ENCODE measurements at places on chromosomes 6 and 20.

GRCh38 chr20:14634665-14635064 is 297.3 kb upstream of the FLRT3 start:
- DNase-seq = no peak

- no peak for DNase-seq
Measured at GRCh38 chr6:3708540-3708939, 43.0 kb downstream of the PXDC1 start.

GRCh38 chr20:37777988-37778659 is 84.3 kb downstream of the CTNNBL1 start:
- DNase-seq = no peak

GRCh38 chr6:167679122-167679736 is 147.5 kb upstream of the AFDN start:
- no peak for DNase-seq

DNA sequence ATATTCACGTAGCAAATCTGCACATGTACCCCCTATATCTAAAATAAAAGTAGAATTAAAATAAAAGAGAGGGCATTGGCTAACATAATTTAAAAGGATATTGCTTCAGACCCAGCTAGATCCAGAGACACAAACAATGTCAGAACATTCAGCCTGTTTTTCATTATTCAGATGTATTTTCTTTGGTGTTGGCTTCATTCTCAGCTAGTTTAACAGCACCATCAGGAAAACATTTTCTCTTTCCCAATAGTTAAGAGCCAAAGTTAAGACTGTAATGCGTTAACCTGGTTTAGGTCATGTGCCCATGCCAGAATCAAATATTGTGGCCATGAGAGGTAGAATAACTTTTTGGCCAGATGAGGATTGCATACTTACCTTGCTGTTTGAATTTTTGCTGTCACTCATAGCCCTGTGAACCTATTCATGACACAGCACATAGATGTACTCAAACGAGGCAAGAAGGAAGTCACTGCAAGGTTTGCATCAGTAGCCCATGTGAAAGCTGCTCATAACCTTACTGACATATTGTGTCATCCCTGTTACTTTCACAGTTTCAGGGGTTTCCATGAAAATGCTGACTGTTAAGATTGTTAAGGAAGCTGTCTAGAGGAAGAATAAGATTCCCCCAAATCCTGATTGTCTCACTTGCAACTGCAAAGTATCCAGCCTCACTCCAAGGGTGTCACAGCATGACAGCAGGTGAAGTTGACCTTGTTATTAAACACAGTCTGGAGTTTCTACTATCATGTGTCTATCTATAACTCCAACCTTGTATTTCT is 233.1 kb downstream of the PACRG start:
- no peak for DNase-seq

- DNase-seq = no peak
Measured at GRCh38 chr6:43628393-43629103, 516 bp downstream of the GTPBP2 start.

GRCh38 chr20:11235058-11235457 is 561.3 kb upstream of the JAG1 start:
- no peak for DNase-seq

- DNase-seq = no peak
Measured at GRCh38 chr6:113375950-113376846, 480.9 kb upstream of the MARCKS start.

- no peak for DNase-seq
Measured at GRCh38 chr20:23361119-23361475, 885 bp upstream of the GZF1 start.

DNA sequence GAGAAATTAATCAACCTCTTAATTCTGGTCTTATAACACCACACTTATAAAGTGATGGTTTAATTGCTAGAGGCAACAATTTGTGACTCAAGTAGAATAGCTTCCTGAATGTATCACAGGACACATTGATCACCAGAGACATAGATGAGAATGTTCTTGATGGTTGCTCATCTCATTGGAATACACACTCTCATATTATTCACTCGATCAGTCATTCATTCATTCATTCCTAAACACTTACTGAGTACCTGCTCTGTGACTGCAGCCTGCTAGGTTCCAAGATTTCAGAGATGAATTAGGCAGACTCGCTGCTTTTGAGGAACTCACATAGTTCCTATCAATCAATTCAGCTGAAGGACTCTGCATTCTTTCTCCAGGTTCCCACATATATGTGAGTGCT is 365.1 kb upstream of the SOX4 start:
- no peak for DNase-seq

DNA sequence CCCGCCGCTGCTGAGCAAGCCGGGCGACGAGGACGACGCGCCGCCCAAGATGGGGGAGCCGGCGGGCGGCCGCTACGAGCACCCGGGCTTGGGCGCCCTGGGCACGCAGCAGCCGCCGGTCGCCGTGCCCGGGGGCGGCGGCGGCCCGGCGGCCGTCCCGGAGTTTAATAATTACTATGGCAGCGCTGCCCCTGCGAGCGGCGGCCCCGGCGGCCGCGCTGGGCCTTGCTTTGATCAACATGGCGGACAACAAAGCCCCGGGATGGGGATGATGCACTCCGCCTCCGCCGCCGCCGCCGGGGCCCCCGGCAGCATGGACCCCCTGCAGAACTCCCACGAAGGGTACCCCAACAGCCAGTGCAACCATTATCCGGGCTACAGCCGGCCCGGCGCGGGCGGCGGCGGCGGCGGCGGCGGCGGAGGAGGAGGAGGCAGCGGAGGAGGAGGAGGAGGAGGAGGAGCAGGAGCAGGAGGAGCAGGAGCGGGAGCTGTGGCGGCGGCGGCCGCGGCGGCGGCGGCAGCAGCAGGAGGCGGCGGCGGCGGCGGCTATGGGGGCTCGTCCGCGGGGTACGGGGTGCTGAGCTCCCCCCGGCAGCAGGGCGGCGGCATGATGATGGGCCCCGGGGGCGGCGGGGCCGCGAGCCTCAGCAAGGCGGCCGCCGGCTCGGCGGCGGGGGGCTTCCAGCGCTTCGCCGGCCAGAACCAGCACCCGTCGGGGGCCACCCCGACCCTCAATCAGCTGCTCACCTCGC is 1.5 kb downstream of the ARID1B start:
- no peak for DNase-seq

DNA sequence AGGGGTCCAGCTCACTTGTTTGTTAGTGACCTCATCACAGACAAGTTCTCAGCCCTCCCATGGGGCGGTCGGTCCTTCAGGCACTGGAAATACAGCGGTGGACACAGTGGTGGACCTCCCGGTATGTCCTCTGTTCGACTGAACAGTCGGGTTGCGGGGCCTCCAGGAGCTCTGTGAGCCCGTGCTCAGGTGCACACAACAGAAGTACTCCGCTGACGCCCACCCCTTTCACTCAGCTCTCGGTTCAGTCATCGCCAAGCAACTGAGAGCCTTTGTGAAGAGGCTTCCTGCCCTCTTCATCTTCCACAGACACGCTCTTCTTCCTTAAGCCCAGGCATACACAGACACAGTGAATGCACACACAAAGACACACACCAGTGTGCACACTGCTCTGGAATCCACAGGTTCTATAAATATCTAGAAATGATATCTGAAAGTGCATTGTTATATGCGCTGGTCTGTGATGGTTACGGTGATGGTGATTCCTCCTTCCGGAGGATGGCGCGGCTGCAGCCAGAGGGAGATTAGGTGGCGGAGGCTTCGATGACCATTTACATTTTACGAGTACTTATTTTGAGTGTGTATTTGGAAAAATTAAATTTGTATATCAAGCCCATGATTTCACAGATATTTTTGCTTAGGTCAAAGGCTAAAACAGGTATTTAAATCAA is 46.8 kb upstream of the BHLHE23 start:
- DNase-seq = no peak

GRCh38 chr6:168517742-168518347 is 76.9 kb downstream of the SMOC2 start:
- DNase-seq = no peak

- no peak for DNase-seq
Measured at GRCh38 chr20:50772420-50773185, 22.3 kb upstream of the BCAS4 start.

GRCh38 chr20:57539889-57540288 is 14.9 kb upstream of the CTCFL start:
- DNase-seq = no peak

DNA sequence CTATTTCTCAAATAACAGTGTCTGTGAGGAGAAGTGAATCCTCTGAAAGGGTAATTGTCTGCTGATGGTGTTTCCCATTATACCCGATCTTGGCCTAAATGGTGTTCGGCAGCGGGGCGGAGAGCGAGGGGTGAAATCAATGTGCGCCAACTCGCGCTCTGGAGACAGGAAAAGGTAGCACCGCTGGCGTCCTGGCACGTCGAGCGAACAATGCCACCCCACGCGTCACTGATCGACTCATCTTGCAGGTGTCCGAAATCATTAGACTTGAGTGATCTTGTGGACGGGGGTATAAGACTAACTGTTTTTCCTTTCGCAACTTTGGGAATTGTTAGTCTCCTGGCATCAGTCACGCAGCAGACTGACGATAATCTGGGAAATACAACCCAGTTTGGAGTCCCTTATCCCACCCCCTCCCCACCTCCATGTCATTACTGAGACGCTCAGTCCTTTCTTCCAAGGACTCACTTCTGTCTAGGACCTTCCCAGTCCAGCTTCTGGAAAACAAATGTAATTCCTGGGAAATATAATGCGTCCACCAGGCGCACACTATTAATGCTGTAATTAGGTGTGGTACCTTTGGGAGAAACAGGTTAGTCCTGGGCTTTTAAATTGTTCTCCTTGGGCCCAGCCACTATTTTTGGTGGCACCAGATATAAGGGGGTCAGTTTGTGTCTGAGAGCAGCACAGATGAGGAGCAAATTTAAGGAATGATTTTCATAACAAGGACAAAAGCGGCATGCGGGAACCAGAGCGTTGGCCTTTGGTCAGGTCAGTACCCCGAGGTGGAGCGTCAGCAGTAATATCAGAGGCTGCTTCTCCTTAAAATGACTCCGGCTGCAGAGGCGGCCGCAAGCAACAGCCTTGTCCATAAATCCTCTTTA is 2.3 kb downstream of the LINC00237 start:
- DNase-seq = no peak

GRCh38 chr6:132764370-132764769 is 6.7 kb upstream of the VNN2 start:
- DNase-seq = no peak

DNA sequence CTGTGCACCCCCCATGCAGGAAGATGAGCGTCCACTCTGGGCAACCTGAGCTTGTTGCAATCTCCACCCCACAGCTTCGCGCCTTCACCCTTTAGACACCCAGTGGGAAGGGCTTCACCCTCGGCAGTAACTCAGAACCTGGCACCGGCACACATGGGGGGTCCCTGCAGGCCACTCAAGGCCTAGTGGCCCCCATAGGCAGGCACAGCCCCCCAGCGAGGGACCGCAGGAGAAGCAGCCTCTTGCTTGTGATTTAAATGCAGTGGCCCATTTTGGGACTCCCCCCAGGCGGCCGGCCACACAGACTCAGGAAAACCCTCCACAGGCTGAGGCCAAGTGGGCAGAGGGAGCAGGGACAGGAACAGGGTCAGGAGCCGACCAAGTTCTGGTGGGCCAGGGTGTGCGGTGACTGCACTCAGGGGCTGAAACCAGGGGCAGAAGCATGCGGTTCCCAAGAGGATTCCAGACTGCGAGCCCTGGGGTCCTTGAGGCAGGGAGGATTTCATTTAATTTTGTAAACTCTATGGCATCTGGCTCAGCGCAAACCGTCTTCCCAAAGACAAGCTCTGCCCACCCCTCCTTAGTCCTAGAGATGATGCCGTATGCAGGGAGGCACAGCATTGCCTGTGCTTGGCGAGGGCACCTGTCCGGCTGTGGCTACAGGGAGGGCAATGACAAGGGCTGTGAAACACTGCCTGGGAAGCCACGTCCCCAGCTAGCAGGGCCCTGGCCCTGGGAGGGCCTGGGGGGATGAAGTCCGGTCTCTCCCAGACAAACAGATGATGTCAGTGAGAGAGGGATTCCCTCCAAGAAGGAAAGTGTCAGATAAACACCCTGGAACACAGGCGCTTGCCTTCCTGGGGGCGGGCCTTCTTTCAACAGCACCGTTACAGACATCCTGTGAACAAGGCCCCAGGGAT is 52.9 kb upstream of the GPR31 start:
- DNase-seq = peak; percentile 81

- DNase-seq = no peak
Measured at GRCh38 chr6:22590423-22590822, 21.1 kb downstream of the HDGFL1 start.

- DNase-seq = no peak
Measured at GRCh38 chr6:108806171-108806570, 42.1 kb upstream of the ARMC2 start.

GRCh38 chr20:32024683-32025295 is 14.6 kb downstream of the CCM2L start:
- no peak for DNase-seq

GRCh38 chr6:137571854-137572253 is 77.7 kb upstream of the OLIG3 start:
- DNase-seq = no peak

DNA sequence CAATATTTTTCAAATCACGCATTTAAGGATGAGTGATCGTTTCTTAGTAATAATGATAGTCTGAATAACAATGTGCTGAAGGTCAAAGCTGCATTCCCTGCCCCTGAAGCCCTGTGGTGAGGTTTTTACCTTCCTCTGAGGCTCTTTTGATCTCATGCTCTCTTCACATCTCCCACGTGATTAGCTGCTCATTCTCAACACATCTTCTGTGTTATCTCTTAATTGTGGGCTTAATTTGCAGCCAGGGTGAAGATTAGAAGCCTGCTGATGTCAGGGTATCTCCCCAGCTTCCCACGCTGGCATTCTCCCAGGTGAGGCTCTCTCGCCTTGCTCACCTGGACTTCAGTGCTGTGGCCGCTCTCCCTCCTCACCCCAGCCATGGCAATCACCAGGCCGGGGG is 109.7 kb upstream of the FOXQ1 start:
- DNase-seq = no peak

DNA sequence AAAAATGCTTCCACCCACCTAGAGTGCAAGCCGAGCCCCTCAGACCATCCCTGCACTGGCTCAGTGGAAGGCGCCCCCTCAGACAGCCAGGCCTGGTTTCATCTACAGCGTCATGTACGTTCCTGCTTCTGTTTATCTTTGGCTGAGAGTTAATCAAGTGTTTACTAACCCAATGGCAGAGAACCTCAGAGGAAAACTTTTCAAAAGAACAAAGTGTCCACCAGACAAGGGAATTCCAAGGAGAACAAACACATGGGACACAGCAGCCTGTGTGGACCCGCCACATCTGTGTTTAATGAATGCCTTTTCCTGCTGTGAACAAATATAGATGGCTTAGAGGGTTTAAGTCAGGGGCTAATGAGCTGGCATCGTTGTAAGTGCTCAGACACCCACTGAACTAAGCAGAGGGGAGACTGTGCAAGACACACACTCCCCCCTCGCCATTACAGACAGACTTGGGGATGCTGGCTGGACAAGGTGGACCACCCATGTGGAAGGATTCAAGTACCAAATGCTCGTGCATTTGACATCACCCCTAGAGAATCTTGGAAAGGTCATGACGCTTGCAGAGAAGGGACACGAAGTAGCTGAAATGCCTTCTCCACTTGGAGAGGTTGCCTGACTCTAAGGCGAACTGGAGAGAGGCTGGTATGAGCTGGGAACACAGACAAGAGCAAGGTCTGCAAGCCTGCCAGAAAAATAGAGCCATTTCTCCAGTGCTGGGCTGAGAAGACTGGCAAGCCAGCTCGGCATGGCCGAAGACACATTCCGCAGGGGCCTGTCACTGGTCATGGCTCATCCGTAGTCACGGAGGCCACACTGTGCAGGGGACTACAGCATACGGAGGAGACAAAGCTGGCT is 53.5 kb upstream of the NXT1 start:
- no peak for DNase-seq

GRCh38 chr6:50062051-50062450 is 12.3 kb upstream of the DEFB112 start:
- DNase-seq = no peak

GRCh38 chr20:38812709-38813573 is 7.4 kb downstream of the PPP1R16B start:
- DNase-seq = no peak

- no peak for DNase-seq
Measured at GRCh38 chr20:56827763-56828162, 198.7 kb downstream of the TFAP2C start.

All from LNCaP clone FGC (cell line).